ENCODE measurements at places on chromosomes 12 and 14.

DNA sequence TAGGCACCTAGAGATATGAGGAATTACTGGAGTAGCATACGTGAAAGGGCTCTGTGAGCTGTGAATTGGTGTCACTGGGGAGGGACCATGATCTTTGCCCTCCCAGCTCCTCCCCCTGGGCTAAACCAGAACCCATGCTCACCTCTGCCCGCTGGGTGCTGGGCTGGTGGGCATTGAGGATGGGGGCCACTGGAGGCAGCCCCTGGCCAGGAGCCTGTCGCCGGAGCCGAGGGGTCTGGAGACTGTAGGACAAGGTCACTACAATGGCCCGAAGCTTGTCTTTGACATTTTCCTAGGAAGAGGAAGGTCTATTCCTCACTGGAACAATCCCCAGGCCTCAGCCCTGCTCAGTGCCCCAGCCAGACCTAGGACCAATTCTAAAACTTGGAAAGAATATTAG is 11.6 kb downstream of the ITGA7 start:
- no peak for DNase-seq

DNA sequence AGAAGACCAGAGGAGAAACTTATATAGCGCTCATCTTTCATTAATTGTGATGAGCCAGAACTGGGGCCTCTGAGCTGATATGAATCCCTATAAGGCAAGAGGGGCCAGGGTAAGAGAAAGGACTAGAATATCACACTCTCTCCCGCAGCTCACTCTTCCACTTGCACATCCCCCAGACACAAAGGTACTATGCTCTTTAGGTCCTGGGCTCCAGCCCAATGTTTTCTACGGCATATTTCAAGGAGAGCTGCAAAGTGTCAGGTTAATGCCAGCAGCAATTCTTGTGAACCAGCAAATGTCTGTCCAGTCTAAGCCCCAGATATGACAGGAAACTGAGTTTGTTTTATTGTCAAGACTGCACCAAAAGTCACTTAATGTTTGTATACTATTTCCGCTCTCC is 29.4 kb downstream of the PPP2R5E start:
- DNase-seq: no peak

GRCh38 chr12:123888989-123889388 is 83.6 kb downstream of the CCDC92 start:
- no peak for DNase-seq

GRCh38 chr12:4819654-4820053 is 90.1 kb upstream of the KCNA1 start:
- no peak for DNase-seq

GRCh38 chr12:15293731-15294130 is 28.6 kb upstream of the PTPRO start:
- no peak for DNase-seq

DNA sequence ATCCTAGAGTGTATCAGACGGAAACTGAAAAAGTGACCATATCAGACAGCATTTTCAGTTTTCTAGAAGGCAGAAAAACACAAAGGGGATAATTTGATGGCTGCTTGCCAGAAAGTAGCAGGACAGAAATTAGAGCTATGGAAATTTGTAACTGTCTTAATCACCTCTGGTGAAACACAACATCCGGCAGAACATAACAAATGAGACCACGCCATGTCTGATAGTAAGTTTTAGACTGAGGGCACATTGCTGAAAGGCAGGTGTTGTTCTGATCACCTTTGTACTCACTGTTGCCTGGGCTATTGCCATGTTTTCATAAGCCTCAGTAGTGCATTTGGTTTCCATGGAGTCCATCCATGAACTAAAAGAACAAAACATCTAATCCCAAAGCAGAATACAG is 290.3 kb downstream of the PAWR start:
- DNase-seq: no peak

Measured in CD4-positive, alpha-beta T cell treated with Interleukin-15 for 1 hour (primary cell).